Activated T-cell treated with anti-CD3 and anti-CD28 coated beads, Interleukin-2, amount 50 U/mL, for 4 hours (primary cell): ENCODE measurements at places on chromosomes 13 and 19. TPM values are rescaled to one million over a fixed set of nuclear protein-coding genes. Genes with fewer than 3 reads are reported as not detected.

DNA sequence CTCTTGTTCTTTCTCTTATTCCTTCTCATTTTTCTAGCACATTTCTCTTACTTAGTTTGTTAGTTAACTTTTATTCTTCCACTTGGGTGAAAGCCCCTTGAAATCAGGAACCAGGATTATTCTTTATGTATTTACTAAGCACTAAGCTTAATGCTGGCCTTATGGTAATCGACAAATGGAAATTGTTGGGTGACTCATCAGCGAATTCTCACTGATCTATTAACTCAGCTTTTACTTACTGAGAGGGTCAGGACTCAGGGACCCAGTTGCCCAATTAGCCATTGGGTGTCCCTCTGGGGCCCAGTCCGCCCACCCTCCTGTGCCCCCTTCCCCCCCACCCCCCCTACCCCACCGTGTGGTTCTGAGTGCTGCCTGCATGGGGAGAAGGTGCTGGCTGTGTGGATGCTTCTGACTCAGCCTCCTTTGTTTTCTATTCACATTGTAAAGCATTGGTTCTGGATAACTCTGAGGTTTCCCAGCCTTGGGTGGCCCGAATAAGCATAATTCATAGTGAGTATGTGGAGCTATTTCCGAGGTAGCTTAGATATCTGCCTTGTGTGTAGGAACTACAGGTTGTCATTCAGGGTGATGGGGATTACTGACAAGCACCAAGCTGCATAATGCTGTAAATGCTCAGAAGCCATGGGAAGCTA is 240.9 kb downstream of the FGF9 start:
- DNase-seq, result no peak

DNA sequence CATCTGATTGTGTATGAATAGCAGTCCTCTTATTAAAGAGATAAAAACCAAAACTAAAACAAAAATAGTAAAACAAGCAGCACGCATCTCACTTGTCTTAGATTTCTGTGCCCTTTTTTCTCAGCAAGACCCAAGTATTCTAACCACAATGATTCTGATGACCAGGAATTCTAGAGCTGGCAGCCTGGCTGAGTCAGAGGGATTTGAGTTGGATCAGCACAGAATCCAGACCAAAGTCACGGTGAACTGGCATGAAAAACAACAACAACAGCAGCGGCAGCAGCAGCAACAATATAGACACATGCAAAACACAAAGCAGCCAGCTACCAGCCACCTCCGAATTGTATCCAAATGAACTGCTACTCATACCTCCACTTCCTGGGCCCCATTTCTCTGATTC is 360.5 kb downstream of the KCNRG start:
- no peak for DNase-seq

- DNase-seq, result no peak
These were observed 135.5 kb downstream of the KLF5 start for GRCh38 chr13:73194310-73194709.

Gene ZNF835
- total RNA-seq, result 1.7 TPM

DNA sequence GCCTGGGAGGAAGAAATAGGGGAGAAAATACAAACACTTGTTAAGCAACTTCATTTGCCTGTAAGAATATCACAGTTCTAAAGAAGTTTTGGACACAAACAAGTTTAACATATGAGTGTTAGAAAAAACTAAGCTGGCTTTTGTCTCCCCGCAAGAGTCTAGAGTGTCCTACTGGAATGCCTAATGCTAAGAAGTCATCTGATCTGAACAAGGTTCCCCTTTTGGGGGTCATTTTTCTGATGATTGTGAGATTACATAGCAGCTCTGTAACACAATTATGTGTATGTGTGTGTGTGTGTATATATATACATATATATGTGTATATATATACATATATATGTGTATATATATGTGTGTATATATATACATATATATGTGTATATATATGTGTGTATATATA is 12.7 kb downstream of the DNMT1 start:
- no peak for DNase-seq

Gene CYP2F1
- total RNA-seq, result not detected

GRCh38 chr19:12791345-12792050 is at the start of gene JUNB:
TSS of gene JUNB (plus strand) at chr19:12791486. CDS start at chr19:12791772, 286 bp downstream.
- peak; percentile 98 for DNase-seq

DNA sequence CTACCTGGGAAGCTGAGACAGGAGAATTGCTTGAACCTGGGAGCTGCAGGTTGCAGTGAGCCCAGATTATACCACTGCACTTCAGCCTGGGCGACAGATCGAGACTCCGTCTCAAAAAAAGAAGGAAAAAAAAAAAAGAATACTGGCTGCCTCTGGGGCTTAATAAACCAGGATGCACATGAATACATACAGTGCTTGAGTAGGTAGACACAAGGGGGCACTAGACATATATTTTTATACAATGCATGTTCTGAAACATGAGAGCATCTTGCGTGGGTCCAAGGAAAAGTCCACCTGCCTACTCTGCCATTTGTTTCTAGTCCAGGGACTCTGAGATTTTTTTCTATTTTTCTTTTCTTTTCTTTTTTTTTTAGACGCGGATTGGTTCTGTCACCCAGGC is 31.2 kb downstream of the KEAP1 start:
- DNase-seq, result no peak

- DNase-seq, result no peak
These were observed 10.8 kb upstream of the RANBP3 start for GRCh38 chr19:5988517-5989387.

GRCh38 chr13:19685034-19685433 is 51.6 kb downstream of the MPHOSPH8 start:
- no peak for DNase-seq
